HFF-Myc (cell line): ENCODE measurements at places on chromosomes 12 and 14.

DNA sequence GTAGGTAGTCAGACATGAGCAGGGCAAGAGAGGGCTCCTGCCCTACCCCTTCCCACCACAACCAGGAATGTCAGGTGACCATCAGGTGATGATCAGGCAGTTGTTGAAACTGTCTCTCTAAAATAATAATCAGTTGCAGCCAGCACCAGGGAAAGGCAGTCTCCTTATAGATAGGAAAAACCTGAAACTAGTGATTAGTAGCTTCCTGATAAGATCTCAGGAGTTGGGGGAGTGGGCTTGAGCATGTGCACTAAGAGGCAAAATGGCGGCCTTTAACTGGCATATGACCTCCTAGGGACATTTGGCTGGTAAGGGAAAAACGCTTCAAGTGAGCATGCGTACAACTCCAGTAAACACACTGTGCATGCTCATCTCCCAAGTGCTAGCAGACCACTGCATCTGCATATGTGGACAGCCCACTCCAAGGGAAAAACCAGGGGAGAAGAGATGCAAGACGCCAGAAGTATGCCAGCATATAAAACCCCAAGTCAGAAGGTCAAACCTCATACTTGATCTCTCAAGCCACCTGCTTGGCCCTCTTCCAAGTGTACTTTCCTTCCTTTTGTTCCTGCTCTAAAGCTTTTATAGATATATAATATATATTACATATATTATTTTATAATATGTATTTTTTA, 37.1 kb downstream of the TGFB3 start:
- no peak for DNase-seq

DNA sequence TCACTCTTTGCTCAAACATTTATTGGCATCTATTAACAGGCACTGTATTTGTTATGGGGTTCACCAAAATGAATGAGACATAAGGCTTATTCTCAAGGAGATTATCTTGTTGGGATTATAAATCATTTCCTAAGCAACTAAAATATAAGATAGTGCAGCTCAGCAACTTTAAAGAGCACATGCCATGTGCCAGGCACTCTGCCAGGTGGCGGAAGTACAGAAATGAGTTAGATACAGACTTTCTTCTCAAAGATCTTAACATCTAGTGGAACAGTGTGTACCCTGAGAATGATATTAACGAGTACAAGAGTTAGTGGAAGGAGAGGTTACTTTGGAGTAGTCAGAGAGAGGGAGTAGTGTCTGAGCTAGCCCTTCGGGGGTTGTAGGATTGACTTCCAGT, 28.4 kb upstream of the TOMM20L start:
- DNase-seq, result no peak

DNA sequence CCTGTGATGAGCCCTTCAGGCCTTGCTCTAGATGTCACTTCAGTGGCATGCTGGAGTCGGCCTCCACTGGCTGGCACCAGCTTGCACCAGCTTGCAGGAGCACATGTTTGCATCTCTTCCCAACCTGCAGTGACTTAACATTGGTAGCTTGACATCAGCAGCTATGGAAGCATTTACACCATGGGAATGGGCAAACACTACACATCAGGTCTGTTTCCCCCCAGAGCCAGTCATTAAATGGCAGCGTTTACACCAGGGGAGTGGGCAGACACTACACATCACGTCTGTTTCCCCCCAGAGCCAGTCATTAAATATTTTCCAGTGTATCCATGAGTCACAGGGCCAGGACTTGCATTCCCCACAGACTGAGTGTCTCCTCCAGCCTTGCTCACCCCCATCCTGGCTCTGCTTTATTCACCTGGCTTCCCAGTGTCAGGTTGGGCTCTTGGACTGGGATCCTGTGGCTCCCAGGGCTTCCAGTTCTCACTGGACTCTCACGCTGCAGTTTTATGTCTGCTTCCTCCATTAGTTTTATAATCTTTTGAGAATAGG, 51.6 kb upstream of the VRK1 start:
- DNase-seq, result no peak

GRCh38 chr14:100292776-100293461, 13.3 kb downstream of the SLC25A29 start:
- DNase-seq, result no peak

GRCh38 chr12:2372735-2373134, 319.9 kb downstream of the CACNA1C start:
- DNase-seq, result no peak

DNA sequence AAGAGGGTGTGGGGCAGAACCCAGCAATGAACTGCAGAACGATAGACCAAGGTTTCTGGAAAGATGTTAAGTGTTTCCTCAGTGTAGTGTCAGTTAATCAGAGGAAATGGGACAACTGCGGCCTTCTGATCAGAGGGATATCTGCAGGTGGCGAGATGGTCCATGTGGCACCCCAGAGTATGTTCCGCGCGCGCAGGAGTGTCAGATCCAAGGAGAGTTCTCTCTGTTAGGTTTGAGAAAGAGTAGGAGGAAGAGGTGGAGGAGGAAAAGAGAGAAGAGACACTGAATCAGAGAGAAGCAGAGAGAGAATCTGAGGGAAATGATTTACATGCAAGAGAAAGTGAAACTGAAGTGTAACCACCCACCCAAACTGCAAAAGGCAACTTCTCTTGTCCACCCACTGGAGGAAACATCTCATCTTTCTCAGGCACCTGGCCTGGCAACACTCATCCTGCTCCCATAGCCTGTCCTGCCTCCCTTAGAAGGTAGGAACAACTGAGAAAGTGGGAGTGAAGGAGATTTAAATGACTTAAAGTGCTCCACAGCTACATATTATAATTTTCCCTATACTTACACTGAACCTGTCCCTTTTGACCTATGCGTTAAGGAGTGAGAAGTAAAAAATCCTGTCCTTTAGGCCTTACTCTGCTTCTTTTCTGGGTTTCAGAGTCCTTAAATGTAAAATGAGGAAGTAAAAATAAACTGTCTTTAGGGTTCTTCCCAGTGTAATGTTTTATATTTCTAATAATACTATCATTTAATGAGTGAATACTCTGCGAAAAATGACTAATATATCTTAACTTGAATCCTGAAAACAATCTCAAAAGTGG, 6.8 kb upstream of the TESPA1 start:
- no peak for DNase-seq

GRCh38 chr14:101134851-101135433, 231.4 kb upstream of the RTL1 start:
- DNase-seq, result no peak

GRCh38 chr12:55745361-55746173, 2.6 kb downstream of the GDF11 start:
- no peak for DNase-seq

DNA sequence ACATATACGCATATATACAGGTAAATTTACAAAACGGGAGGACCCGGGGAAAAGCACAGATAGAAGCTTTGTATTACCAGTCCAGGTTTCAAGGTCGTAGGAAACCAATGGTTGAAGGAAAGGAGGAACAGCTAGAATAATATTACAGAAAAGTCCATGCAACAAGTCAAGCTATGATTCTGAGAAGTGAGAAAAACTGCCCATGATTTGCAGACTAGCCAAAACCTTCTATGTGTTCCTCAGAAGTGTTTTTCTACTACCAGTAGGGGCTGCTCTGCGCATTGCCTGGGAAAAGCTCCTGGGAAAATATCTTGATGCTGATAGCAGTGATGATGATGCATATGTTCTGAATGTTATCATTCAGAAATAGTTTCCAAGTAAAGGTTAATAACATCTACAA, 2.2 kb downstream of the PDZRN4 start:
- no peak for DNase-seq

DNA sequence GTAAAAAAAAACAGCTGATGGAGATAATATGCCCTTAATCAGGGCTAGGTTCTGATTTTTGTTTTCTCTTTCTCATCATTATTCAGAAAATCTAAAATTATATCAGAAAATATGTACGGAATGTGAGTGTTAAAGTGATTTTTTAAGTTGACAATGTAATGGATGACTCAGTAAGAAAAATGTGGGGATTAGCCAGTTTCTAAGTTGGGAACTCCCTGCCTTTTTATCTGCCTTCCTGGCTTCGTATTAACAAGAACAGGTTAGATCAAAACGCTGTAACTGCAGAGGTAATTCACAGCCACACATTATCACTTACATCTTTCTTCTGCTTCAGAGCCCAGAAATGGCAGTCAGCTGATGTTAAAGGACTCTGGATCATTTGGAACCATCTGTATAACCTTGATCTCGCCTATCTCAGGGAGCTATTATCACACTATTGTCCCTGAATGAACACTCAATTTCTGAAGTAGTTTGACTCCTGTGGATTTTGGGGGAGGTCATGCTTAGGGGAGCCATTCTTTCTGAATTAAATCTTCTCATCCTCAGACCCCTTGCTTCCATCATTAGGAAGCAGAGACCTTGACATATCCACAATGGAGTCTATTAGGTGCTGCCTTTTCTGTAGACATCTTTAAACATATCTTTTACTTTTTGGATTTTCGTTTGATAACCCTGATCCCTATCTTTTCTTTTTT, 135.7 kb upstream of the SLC16A7 start:
- DNase-seq, result no peak

DNA sequence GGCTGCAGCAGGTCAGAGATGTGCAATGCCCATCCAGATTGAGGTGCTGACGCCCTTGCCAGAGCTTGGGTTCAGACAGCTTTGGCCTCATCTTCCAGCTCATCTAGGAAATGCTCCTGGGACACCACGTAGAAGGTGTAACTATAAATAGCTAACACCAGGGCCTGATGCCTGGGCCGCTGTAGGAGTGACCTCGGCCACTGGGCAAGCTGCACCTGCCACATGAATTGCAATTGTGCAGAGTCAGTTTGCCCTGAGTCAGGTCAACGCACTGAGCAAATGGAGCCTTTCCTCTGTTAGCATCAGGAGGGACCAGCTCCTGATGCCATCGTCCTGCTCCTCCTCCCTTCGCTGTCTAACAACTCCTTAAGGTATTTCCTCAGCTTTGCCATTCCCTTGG, 17.4 kb upstream of the DNM1L start:
- no peak for DNase-seq

- no peak for DNase-seq
These were observed 498.7 kb downstream of the CCER1 start for GRCh38 chr12:90456248-90456647.

DNA sequence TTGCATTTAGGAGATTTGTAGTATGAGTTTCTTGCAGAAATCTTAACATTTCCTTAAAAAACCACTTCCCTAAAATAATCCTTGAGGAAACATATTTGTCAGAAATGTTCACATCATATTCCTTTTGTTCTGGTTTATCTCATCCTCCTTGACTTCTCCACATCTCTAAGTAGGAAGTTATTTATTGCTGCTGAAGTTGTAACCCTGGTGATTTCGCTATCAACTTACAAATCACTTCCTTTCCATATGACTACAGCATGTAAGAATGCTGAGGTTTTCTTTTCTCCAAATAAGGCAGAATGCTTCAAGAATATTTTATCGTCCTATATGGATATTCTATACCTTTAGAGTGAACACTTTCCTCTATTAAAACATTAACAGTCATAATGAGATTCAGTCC, 751.7 kb downstream of the NRXN3 start:
- peak; percentile 56 for DNase-seq

DNA sequence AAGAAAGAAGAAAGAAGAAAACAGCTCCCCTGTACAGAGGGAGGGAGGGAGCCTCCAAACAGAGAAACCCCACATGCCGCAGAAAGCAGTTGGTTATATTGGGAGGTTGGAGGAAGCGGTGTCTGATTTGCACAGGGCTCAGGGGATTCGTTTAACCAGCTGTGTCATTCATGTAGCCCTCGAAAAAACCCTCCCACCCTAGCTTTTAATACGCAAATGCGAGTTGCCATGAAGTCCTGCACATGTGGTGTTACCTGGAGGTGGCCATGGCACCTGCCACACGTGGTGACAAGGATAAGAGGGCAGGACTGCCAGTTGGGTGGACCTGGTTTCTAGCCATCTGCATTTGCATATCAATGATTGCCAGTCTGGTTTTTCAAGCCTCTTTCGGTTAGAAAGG, 40.9 kb downstream of the TMEM30B start:
- no peak for DNase-seq

GRCh38 chr14:49861699-49862088, 9.1 kb upstream of the NEMF start:
- DNase-seq, result peak; percentile 52
